ENCODE measurements at places on chromosomes 7 and 10.

- DNase-seq = no peak
These were observed 84.1 kb downstream of the ZNF467 start for GRCh38 chr7:149689291-149689721.

GRCh38 chr10:28542728-28543127 lies 9.8 kb downstream of the WAC start:
- DNase-seq = no peak

DNA sequence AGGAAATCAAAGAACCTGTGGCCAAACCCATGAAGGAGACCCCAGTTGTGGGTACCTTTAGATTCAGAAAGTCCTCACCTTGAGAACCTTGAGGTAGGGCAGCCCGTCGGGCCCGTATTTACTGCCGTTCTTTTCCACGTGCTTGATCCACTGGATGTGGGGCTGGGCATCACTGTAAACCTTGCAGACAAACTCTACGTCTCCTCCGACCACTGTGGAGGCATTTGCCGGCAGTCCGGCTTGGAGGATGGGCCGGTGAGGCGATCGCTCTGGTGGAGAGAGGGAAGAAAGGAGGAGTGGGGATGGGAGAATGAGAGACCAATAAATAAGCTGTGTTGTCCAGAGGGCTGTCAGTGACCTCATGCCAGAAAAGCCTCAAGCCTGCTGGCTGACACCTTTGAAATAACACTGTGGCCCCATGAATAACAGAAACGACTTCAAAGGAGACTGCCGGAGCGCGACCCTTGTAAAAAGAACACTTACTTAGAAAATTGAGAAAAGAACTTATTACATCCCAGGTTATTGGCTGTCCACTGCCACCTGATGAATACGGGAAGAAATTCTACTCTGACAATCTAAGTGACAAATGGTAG lies 78.2 kb downstream of the FGFR2 start:
- DNase-seq = no peak

GRCh38 chr7:132059141-132059540 lies 502.7 kb upstream of the PODXL start:
- no peak for DNase-seq

GRCh38 chr7:151388430-151388829 lies 21.4 kb downstream of the WDR86 start:
- DNase-seq = no peak

- DNase-seq = no peak
These were observed 330.3 kb upstream of the NPSR1 start for GRCh38 chr7:34327681-34328080.

DNA sequence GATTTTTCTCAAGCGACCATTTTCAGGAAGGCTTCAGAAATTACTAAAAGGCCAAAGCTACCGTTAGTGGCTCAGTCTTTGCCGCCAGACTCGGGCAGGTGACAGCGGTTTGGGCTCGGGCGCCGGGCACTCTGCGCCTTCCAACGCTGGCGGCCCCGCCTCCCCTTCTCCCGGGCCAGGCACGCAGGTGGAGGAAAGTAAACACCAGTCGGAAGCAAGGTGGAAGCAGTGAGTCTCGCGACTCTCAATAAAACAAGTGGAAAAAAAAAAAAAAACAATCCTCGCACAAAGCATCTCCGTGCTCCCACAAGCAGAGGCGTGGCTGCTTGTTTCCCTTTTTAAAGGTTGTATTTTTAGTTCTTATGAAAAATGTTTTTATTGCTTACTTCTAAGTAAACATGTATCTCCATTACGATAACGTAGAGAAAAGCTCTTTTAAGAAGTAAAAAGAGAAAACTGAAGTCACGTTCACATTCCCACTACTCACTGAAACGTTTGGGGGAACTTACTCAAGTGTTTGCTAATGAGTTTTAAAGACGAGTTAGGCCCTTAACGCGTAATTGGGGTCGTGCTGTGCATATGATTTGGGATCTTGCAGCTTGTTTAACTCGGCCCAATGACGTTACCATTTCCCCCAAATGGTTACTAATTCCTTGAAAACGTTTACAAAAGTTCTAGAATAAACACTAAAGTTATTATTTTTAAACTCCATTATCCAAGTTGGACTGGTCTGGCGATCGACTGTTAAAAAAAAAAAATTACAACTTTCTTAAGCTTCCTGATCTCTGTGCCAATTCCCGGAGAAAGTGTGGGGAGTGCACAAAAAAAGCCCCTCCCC lies 864 bp downstream of the CDCA7L start:
- DNase-seq = peak; percentile 13

DNA sequence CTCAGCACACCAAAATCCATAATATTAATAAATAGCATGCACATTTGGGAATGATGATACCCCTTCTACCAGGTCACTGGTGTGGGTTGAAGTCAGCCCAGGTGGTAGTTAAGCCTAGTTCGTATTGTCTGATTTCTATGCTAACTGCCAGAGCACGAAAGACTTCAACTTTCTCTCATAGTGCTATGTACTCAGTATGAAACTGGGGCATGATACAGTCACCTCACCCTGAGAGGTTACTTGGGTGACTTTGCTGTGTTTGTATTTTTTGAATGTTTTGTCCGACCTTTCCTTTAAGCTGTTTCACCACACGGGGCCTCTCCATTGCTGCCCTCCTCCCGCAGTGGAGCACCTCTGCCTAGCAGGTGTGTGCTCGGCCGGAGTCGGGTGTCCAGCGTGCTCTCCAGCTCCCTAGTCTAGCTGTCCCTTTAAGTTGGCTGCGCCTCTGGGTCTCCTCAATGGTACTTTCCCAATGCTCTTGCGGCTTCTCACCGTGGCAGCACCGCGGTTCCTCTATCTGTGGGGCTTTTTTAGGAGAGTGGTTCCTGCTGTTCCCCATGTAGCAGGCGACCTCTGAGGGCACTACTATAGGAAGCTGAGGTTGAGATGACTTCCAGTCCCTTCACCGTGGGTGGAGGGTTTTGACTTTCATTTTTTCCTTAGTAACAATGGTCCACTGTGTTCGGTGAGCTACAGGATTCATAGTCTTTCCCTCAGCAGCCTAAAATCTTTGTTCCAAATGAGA lies 524.0 kb upstream of the PFKP start:
- no peak for DNase-seq

Measured in CD4-positive, alpha-beta T cell (primary cell).